ENCODE measurements at places on chromosomes 16 and 17.
A peak's percentile ranks its signal among the peaks of the same experiment; 100 is the strongest.

DNA sequence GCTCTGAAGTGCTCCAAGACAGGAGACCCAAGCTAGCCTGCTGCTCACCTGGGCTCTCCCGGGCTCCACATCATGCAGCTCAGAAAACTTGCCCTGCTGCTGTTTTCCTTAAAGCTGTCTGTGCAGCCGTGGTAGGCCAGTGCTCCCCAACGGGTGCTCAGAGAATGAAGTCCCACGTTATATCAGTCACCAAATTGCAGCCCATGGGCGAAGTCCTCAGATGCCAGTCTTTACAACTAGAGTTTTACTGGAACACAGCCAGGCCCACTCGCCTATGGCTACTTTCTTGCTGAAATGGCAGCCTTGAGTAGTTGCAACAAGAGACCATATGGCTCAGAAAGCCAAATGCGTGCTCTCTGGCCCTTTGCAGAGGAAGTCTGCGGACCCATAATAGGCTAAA lies 6.3 kb downstream of the CREBBP start:
- DNase-seq, result no peak

GRCh38 chr17:82287868-82288801 lies 14.6 kb upstream of the CSNK1D start:
- no peak for DNase-seq

- no peak for DNase-seq
Observed at GRCh38 chr17:74736513-74737298, at the start of gene RAB37. TSS of gene RAB37 (plus strand) at chr17:74737256. CDS start at chr17:74737273, 17 bp downstream.

GRCh38 chr17:31695456-31696090 lies 163.5 kb downstream of the COPRS start:
- DNase-seq, result no peak

DNA sequence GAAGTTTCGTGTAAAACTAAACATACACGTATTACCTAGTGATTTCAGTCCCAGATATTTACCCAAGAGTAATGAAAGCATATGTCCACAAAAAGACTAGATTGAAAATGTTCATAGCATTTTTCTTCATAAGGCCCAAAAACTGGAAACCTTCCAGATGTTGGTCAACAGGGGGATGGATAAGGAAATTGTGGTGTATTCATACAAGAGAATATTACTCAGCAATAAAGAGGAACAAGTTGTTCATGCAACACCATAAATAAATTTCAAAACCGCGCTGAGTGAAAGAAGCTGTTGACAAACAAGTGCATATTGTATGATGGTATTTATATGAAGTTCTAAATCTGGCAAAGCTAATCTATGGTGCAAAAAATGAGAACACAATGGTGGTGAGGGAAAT lies 54.1 kb upstream of the NFAT5 start:
- no peak for DNase-seq

DNA sequence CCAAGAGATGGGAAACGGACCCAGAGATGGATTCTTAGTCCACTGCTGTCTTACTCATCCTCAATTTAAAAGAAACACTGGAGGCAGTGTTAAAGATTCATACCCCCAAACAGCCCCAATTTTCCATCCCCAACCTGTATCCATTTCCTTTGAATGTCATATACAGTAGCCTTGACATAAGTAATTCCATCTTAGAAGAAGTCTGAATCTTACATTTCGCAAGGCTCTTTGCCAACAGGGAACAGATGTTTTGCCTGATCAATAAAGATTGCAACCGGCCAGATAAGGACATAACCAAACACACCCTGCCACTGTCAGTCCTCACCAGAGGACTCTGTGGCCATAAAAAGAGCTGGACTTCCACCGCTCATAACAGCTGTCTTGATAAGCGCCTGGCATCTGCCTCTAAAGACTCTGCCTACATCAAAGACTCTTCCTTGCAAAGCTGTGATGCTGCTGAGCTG lies 59.0 kb upstream of the MED9 start:
- no peak for DNase-seq

- DNase-seq, result no peak
Observed at GRCh38 chr17:35372846-35373533, 431 bp downstream of the SLFN11 start.

GRCh38 chr17:4130715-4131114 lies 12.1 kb downstream of the ZZEF1 start:
- DNase-seq, result peak; percentile 13

- no peak for DNase-seq
Observed at GRCh38 chr17:61451538-61452300, 503 bp upstream of the TBX4 start.

DNA sequence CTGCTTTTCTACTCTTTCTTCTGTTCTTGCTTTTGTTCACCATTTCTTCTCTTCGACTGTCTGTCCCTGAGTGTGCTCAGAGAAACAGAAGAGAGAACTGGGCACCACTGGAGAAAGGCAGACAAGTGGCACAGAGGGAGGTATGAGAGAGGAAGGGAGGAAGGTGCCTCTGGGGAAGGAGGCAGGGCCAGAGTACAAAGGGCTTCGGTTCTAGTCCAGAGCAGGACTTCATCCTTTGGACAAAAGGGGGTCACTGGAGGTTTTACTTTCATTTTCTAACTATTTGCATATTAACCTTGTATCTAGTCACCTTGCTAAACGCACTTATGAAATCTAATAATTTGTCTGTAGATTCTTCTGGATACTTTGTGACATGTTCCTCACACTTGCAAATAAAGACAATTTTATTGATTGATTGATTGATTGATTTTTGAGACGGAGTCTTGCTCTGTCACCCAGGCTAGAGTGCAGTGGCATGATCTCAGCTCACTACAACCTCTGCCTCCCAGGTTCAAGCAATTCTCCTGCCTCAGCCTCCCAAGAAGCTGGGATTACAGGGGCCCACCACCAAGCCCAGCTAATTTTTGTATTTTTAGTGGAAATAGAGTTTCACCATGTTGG lies 13.5 kb downstream of the ITGB4 start:
- no peak for DNase-seq

DNA sequence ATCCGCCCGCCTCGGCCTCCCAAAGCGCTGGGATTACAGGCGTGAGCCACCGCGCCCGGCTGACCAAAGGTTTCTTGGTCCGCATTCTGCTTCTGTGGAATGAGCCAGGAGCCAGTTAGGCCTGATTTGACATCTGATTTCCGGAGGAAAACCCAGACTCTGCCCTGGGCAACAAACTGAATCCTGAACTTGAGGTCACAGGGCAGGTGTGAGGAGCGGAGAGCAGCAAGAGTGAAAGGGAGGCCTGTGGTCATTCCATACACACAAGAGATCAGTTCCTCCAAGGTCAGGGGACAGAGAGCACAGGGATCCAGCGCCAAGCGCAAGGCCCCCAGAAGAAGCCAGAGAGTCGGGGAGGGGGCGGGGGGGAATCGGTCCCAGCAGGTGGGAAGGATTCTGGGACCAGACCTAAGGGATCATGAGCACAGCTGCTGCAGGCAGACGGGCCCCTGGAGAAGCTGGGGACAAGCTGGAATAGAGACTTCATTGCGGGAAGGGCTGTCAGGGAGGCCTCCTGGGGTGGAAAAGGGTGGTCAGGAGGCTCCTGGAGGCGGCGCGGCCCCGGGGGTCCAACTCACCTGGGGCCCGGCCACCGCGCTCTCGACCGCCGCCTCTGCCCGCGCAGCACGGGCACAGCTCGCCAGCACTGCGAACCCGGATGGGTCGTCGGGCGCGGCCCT lies 436 bp downstream of the SHPK start:
- DNase-seq, result no peak

DNA sequence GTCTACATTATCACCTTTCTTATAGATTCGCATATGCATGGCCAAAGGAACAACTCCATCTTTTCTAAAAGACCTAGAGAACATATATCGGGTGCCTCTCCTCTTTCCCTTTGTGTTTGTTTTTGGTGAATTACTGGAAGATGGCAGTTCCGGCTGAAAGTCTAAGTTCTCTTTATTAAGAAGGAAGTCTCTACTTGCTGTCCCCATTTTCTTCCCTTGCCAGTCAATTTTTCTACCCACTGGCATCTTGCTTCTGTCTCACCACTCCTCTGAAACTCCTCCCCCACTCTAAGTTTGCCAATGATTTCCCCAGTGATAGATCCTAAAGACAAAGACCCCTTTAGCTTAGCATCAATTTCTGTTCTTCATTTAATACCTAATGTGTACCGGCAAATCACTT lies 93.9 kb upstream of the CORO6 start:
- DNase-seq, result no peak
